Vagina (tissue), 2 donors: ENCODE measurements at places on chromosomes 7 and 10. TPM values are rescaled to one million over a fixed set of nuclear protein-coding genes. Genes with fewer than 3 reads are reported as not detected.

- no peak for DNase-seq
- peaks cover 16% of the 10 kb centered on the region for H3K4me1 ChIP-seq
- H3K27ac ChIP-seq = no peak overlapping the region
- no peaks in the 10 kb centered on the region for H3K36me3 ChIP-seq
- no peaks in the 10 kb centered on the region for H3K27me3 ChIP-seq
- no peak overlapping the region for H3K4me3 ChIP-seq
These were observed 25.4 kb downstream of the AMZ1 start for GRCh38 chr7:2713370-2713769.

Gene PLAC9
- total RNA-seq = 61.4 TPM

Gene RNF32
- not detected for total RNA-seq

DNA sequence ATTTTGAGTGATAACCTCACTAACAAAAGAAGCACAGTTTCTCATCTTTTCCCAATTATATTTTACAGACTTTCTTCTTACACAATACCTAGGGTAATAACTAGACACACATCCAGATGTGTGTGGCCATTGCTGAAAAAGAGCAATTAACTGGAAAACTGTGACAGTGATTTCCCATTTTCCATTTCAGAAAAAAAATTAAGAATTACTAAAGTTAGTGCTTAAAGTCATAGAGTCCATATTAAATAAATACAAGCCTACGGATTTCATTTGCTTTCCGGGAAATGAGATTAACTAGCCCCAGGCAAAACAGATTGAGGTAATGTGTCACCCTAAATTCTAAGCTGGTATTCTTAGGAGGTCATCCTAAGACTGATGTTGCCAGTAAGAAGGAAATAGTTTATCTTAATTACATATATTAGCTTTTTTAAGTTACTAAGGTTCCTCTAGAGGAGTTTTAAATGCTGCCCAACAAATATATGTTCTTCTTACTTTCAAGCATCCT, 10.2 kb upstream of the MACC1 start:
- no peaks in the 10 kb centered on the region for H3K27me3 ChIP-seq
- no peak for DNase-seq

GRCh38 chr7:117892821-117893220, 19.6 kb upstream of the CTTNBP2 start:
- no peaks in the 10 kb centered on the region for H3K27me3 ChIP-seq
- H3K27ac ChIP-seq = no peak overlapping the region
- no peaks in the 10 kb centered on the region for H3K4me1 ChIP-seq
- H3K4me3 ChIP-seq = no peak overlapping the region
- DNase-seq = no peak

Gene ITGB8
- total RNA-seq = 62.6 TPM

DNA sequence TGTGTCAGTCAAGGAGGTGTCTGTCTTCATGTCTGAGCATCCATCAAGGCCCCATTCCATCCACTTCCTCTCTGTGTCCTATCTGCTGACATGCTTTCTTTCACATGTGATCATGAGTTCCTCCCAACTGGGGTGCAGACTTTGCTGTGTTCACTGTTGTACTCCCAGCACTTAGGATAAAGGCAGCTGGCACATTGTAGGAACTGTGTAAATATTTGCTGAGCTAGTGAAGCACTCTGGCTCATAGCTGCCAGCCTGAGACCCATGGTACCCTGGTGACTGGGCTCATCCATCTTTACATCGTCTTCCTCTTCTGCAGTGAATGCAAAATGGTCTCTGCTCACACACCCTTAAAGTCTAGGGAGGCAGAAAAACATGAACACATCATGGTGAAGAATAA, 242.2 kb upstream of the IGFBP3 start:
- no peaks in the 10 kb centered on the region for H3K4me1 ChIP-seq
- H3K36me3 ChIP-seq = no peaks in the 10 kb centered on the region
- no peak overlapping the region for H3K27ac ChIP-seq
- no peak for DNase-seq
- H3K4me3 ChIP-seq = no peak overlapping the region
- H3K27me3 ChIP-seq = no peaks in the 10 kb centered on the region

GRCh38 chr7:117048882-117049281, 95.6 kb downstream of the ST7 start:
- H3K27ac ChIP-seq = no peak overlapping the region
- no peaks in the 10 kb centered on the region for H3K36me3 ChIP-seq
- H3K4me3 ChIP-seq = no peak overlapping the region
- peaks cover 21% of the 10 kb centered on the region for H3K4me1 ChIP-seq

Gene NKX6-2
- total RNA-seq = 0.49 TPM

GRCh38 chr10:103712146-103712545, 143.2 kb downstream of the SH3PXD2A start:
- H3K36me3 ChIP-seq = no peaks in the 10 kb centered on the region
- DNase-seq = no peak

Gene ACSL5
- 8.3 TPM for total RNA-seq

GRCh38 chr10:121435099-121435875, 163.0 kb downstream of the FGFR2 start:
- DNase-seq = no peak
- no peaks in the 10 kb centered on the region for H3K27me3 ChIP-seq
- no peak overlapping the region for H3K27ac ChIP-seq
- H3K4me1 ChIP-seq = no peaks in the 10 kb centered on the region

DNA sequence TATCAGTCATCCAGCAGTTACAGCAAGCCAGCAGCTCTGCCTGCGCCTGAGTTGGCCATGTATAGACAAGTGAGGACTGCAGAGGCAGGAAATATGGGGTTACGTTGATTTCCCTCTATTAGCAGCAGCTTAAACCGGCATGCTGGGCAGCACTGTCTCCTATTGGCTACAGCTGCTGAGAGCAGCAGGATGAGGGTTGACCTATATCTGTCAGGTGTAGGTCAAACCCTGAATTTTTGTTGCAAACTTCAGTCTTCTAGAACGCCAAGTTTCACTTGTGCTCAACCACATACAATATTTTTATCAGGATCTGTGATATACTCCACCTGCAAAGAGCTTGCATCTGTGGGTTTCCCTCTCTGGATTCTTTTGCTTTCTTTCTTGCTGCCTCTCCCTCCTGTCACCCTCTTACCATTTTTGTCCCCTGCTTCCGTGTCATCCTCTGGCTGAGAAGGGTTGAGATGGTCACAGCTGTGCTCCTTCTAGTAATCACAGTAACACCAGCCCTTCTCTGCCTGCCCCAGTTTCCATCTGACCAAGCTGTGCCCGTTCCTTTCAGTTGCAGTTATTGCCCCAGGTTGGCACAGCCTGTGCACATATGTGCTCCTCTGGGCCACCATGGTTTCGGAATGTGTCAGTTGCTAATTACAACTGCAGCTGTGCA, 23.8 kb upstream of the GLCCI1 start:
- no peak for DNase-seq
- no peaks in the 10 kb centered on the region for H3K4me1 ChIP-seq
- H3K4me3 ChIP-seq = no peak overlapping the region
- no peaks in the 10 kb centered on the region for H3K27me3 ChIP-seq

DNA sequence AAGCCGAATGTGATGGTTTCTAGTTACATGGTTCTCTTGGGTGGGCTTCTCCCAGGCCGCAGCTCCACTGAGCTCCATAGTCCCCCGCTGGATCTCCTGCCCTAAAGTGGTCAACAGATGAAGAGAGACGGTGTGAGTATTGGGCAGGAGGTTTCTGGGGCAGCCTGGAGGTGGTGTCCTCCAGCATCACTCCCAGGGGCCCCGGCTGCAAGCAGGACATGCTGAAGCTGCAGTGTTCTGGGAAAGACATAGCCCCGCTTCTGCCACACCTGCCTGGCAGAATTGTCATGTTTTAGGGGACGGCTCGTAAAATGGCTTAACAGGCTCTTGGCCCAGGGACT, 40.4 kb downstream of the CALML3 start:
- no peaks in the 10 kb centered on the region for H3K27me3 ChIP-seq
- H3K4me3 ChIP-seq = no peak overlapping the region

DNA sequence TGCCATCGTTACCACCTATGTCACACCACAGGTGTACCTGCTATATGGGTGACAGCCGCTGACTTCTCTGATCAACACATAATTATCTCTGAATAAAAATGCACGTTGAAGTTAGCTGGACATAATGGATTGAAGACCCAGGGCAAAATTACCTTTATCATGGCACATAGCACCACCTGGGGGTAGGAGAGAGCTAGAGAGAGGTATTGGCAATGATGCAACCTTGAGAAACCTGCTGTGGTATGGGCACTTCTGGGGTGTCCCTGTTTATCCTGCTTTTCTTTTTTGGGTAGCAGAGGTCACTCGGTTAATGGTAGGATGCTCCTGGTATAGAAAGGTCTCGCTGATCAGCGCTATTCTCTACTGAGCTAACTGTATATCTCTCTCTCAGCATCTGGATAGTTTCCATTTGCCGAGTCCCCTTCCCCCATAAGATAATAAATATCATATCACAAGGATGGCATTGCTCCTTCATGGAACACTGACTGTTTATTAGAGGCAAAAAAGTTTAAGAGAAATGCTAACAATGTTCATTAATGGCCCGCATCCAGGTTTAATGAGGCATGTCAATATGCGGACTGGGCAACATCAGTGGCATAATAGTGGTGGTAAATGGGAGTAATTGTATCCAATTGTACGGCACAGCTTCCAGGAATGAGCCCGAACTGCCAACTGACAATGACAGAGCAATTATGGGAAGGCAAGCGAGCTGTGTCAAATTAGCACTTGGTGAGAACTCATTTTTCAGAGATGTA, 323.1 kb downstream of the TFEC start:
- no peak overlapping the region for H3K27ac ChIP-seq
- H3K27me3 ChIP-seq = no peaks in the 10 kb centered on the region
- no peak overlapping the region for H3K4me3 ChIP-seq
- no peaks in the 10 kb centered on the region for H3K4me1 ChIP-seq

Gene GALNT17
- total RNA-seq = 3.9 TPM

Gene LBX1
- total RNA-seq = not detected

DNA sequence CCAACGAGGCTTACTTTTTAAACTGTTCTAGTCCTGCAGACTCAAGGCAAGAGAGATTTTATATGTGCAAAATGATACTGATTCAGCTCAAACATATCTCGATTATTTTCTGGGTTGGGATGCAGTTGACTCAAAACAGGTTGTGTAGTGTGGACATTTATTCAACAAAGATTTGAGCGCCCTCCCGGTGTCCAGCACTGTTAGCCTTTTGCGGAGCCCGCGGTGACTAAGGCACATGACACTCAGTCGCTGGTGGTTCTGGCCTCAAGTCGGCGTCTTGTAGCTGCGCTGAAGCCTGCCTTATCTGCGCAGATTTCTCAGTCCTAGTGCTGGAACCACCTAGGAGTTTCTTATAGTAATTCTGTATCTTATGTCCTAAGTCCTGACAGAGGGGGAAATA, 938 bp upstream of the CADPS2 start:
- peaks cover 31% of the 10 kb centered on the region for H3K4me1 ChIP-seq
- peak overlapping the region; percentile 86 for H3K27ac ChIP-seq
- no peaks in the 10 kb centered on the region for H3K27me3 ChIP-seq
- peak overlapping the region; percentile 77 for H3K4me3 ChIP-seq
- DNase-seq = no peak

- H3K4me3 ChIP-seq = no peak overlapping the region
- H3K27ac ChIP-seq = no peak overlapping the region
- no peaks in the 10 kb centered on the region for H3K4me1 ChIP-seq
- H3K36me3 ChIP-seq = no peaks in the 10 kb centered on the region
- DNase-seq = no peak
These were observed 21.8 kb upstream of the SMNDC1 start for GRCh38 chr10:110326351-110327032.

DNA sequence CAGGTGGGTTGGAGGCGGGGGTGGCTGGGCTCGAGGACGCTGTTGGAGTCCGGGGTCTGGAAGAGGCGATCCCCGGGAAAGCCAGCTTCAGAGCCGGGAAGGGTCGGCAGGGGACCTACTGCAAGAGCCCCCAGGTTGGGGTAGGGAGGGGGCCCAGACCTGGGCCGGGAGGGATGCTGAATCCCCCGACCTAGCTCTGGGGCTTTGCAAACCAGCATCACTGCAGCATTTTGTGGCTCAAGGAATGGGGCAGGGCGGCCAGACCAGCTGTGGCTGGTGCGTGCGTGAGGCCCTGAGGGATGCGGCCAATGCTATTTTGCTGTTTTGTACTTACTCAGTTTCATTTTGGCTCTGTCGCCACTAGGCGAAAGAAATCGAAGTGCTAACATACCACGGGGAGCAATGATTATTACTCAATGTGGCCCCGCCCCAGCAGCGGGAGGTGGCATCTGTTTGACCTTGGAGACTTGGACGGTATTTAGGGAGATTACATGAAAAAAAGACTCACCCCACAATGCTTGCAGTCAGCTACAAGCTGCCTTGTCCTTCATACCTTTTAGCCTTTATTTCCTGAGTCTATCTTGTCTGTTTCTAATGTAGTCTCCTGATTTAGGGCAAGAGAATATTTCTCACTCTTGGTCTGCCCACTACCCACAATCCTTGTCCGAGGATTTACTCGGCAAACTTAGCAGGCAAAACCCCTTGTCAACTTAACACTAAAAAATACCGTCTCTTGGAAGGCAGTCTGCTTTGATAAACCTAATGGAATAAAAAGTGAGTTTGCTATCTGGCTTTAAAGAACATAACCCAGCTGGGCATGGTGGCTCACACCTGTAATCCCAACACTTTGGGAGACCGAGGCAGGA, 16.2 kb downstream of the HSPB1 start:
- peaks cover 14% of the 10 kb centered on the region for H3K4me1 ChIP-seq
- DNase-seq = no peak
- H3K36me3 ChIP-seq = no peaks in the 10 kb centered on the region
- peak overlapping the region; percentile 99 for H3K27ac ChIP-seq
- H3K27me3 ChIP-seq = no peaks in the 10 kb centered on the region
- H3K4me3 ChIP-seq = peak overlapping the region; percentile 75

- H3K27me3 ChIP-seq = no peaks in the 10 kb centered on the region
- H3K36me3 ChIP-seq = no peaks in the 10 kb centered on the region
- H3K4me1 ChIP-seq = peaks cover 64% of the 10 kb centered on the region
- no peak for DNase-seq
These were observed 4.0 kb downstream of the SNX13 start for GRCh38 chr7:17936321-17936720.

DNA sequence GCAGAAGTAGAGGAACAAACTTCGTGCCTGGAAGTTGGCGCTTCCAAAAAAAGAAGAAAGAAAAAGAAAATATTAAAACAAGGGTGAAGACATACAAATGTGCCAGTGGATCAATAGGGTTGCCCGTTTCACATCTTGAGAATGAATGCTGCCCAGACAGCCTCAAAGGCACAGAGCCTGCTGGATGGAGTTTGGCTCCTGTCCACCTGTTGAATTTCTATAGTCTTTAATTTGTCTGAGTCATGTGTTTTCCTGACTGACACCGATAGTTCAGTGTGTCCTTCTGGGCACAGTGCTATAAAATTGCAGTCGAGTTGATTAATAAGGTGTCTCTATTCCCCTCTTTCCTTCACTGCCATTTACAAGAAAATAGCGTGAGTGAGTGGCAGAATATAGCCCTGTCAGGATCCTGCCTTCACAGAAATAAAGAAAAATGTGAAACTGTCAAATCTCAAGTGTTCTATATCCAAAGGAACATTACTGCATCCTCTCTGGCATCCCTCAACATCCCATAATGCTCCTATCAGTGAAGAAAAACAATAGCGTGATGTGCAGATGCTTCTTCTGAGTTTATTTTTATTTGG, 471.3 kb upstream of the AUTS2 start:
- H3K36me3 ChIP-seq = no peaks in the 10 kb centered on the region
- DNase-seq = no peak
- H3K4me3 ChIP-seq = no peak overlapping the region
- H3K27me3 ChIP-seq = no peaks in the 10 kb centered on the region
